Activated gamma-delta T cell treated with anti-CD3 and anti-CD28 coated beads, Interleukin-2, amount 50 U/mL, for 16 hours (primary cell): ENCODE measurements at places on chromosomes 2 and 18.

DNA sequence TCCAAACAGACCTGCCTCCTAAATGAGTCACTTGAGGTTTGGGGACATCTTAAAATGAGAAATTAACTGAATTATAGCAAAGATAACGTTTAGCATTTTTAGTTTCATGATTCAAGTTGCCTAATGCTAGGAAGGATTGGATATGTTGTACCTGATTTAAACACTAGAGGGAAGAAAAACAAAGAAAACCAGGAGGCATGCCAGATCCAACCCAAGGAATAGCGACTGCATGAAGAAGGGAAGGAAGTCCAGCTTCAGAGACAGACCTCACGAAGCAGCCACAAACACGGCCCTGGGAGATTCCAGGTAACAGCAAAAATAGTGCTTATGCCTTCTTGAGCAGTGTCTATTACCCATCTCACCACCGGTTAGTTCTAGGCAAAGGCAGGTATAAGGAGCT lies 499.9 kb upstream of the SPHKAP start:
- no peak for DNase-seq

- no peak for DNase-seq
These were observed 5.8 kb upstream of the SEMA4C start for GRCh38 chr2:96875498-96876268.

- DNase-seq: no peak
These were observed 9.4 kb downstream of the REV1 start for GRCh38 chr2:99480390-99480789.

DNA sequence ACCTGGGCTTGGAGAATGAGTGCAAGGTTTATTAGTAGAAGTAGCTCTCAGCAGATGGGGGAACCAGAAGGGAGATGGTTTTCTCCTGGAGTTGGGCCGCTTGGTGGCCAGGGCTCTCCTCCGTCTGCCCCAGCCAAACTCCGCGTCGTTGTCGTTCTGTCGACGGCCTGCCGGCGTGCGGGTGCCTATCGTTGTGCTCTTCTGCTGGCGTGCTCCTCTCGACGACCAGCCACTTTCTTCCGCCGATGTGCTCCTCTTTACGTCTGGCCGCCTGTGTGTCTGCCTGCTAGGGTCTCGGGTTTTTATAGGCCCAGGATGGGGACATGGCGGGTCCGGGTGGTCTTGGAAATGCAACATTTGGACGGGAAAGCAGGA lies 119.1 kb downstream of the BMPR2 start:
- DNase-seq: no peak

DNA sequence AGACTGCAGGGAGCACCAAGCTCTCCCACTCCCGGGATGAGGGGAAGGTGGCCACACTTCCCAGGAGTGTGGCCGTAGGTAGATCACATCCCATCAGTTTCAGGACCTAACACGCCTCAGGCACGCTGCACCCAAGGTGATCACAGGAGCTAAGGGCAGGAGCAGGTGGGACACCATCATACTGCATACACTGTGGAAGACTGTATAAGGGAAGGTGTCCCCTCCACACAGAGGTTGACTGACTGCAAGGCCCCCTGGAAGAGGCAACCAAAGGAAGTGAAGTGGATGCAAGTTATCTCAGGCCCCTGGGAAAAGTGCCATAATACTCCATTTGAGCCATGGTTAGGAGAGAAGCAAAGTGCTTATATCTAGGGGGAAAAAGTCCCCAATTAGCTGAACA lies 351.9 kb upstream of the SMIM21 start:
- DNase-seq: no peak

DNA sequence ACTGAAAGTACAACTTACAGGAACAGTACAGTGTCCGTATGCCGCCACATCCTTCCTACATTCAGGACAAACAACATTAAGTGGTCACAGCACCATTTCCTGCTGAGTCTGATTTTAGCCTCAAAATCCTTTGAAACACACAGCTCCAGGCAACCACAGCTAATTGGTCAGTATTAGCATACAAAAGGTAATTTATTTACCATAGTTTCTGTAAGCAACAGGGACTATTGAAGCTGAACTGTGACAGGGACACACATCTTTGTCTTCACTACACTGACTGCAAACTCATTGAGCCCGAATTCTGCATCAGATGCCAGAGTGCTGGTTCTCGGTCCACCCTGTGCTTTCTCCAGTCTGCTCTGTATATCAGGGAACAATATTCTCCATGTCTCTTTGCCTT lies 151.8 kb downstream of the ST6GAL2 start:
- no peak for DNase-seq

GRCh38 chr2:189217541-189217940 lies 38.0 kb upstream of the COL5A2 start:
- no peak for DNase-seq

GRCh38 chr2:28049416-28049815 lies 158.9 kb downstream of the BABAM2 start:
- DNase-seq: no peak

DNA sequence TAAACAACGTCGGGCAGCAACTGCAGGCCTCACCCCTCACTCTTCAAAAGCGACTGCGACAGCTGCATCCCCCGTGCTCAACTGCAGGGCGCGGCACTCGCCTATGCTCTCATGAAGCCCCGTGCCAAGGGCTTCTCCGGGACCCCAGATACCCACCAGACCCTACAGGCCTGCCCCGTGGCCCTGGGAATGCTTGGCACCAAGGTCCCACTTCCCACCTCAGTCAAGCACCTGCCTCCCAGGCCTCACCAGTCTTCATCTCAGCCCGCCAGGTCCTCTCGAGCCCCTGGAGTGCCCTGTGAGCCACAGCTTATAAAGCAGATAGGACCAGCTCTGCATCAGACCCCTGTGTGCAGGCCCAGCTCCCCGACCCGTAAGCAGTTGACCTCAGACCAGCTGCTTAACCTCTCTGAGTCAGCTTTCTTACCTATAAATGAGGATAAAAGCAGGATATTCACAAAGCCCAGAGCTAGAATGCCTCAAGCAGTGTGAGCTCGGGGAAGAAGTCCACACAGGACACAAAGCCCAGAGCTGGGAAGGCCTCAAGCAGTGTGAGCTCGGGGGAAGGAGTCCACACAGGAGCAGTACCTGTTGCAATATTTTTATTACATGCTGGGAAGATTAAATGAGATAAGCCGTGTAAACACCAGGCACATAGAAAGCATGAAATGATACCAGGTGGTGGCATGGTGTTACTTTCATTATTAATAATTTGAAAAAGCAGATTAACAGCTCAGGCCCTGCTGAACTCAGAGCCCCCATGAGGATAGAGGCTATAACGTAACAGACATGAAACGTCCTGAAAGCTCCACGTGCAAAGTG lies 96.9 kb downstream of the HDAC4 start:
- DNase-seq: no peak

- DNase-seq: peak; percentile 59
These were observed 102.6 kb downstream of the HDAC4 start for GRCh38 chr2:239298116-239298804.

DNA sequence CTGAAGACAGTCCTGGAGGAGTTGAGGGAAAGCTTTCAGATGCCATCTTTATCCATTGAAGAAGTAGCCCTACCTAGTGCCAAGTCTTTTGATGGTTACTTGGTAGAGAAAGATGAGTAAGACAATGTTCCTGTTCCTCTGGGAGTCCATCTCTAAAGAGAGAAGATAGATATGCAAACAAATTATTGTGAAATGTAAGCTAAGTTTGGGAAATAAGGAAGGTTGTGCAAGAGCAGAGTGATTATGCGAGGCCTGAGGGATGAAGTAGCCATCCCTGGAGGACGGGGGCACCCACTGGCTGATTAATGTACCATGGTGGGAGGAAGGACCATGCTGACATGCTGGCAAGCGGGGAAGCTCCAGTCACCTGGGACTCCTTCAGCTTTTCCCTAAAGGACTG lies 994 bp upstream of the DTNA start:
- no peak for DNase-seq

GRCh38 chr2:202479610-202480009 lies 103.5 kb downstream of the BMPR2 start:
- DNase-seq: no peak

DNA sequence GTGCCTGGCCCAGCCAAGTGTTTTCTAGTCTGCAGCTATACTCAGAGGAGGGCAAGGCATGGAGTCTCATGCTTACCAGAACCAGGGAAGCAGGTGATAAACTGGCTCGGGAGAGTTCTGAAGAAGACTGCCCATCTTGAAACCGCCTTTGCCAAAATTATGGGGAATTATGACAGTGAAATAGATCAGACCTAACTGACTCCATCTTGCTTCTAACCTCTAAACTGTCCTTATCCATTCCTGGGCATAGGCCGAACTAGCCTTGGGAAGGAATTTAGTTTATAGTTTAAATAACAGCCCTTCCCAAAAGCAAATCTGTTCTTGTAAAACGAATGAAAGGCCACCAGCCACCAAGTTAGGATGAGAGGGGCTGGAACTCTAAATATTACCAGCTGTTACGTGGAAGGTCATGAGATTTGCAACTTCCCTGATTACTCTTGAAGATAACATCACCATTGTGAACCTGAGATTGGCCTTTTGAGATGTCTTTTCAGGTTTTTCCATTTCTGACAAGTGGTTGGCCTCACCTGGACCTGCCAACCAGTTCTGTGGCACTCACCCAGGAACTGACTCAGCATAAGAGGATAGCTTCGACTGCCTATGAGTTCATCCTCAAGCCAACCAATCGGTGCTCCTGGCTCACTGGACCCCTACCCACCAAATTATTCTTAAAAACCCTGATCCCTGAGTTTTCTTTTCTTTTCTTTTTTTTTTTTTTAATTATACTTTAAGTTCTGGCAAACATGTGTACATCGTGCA lies 23.4 kb downstream of the CHCHD5 start:
- DNase-seq: no peak

DNA sequence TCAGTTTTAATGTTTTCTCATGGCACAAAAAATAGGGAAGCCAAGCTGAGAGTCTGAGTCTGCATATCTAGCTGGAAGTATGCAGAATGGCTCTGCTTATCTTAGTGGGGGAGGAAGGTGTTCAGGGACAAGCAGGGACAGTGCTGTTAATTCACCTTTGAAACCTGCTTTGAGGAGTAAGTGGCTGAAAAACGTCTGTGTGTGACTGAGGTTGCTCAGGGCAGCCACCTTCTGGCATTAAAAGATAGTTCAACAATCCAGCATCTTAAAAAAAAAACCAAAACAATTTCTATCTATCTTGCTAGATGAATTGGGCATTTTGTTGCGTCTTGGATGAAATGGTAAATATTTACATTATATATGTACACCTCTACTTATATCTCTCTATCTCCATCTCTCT lies 2.0 kb upstream of the TRPM8 start:
- no peak for DNase-seq

- DNase-seq: no peak
These were observed 32.6 kb upstream of the NPC1 start for GRCh38 chr18:23618862-23619387.

GRCh38 chr2:58502931-58503330 lies 261.8 kb upstream of the FANCL start:
- DNase-seq: no peak

GRCh38 chr2:231665245-231666170 lies 42.8 kb upstream of the PTMA start:
- no peak for DNase-seq

DNA sequence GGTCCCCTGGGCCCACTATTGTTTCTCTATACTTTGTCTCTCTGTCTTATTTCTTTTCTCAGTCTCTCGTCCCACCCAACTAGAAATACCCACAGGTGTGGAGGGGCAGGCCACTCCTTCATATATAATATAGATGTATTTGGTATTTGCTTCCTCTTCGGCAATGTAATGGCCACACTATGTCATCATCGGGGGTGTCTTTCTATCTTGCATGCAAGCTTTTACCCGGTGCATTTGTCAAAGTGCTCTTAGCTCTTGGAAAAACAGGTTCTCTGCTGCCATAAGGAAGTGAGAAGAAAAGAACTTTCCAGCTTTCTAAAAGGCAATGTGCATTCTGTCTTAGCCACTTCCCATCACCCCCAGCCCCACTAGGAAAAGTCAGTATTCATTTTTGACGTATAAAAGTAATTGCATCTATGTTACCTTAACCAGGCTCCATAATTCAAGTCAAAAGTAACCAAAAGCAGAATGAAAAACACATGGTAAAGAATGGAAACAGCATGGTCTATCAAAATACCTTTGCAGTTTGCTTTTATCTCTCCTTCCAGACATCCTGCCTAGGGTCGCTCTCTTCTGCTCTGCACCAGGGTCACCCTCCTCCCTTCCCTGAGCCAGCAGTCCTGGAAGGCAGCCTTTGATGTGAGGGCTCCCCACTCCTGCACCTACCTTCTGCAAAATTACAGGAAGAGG lies 27.2 kb upstream of the FHL2 start:
- no peak for DNase-seq

DNA sequence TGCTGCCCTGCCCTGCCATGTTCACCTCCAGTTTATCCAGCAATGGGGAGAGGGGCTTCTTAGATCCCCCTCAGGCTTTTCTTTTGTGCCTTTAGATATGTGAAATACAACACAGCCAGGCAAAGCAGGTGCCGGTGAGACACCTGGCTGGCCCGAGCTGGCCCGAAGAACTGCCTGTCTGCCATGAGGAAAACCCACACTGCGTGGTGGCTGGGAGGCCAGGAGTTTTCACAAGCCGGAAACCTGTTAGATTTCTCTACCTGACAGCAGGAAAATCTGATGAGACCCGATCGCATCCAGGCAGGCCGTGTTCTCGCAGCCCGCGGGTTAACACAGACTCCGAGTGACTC lies 5.7 kb upstream of the GAL3ST2 start:
- DNase-seq: no peak

DNA sequence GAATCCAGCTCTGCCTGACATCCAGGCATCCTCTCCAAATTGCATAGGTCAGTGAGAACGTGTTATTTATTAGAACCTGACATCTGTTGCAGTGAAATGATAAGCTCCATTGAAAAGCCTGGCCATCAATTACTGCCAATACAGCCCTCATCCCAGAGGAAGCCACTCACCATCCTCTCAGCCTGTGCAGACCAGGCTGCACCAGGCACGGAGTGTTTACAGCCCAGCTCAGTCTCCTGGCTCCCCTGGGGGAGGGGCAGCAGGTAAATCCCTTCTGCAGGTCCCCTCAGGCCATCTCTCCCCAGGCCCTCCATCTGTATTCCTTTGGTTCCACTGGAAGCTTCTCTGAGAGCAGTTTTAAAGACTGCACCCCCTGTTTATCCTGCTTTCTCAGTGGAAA lies 82.6 kb upstream of the FOSL2 start:
- DNase-seq: no peak

- no peak for DNase-seq
These were observed 32.7 kb downstream of the SPIRE1 start for GRCh38 chr18:12625241-12625640.

GRCh38 chr2:118779362-118779761 lies 68.1 kb downstream of the EN1 start:
- DNase-seq: no peak
